ENCODE measurements at places on chromosomes 16 and 17.

DNA sequence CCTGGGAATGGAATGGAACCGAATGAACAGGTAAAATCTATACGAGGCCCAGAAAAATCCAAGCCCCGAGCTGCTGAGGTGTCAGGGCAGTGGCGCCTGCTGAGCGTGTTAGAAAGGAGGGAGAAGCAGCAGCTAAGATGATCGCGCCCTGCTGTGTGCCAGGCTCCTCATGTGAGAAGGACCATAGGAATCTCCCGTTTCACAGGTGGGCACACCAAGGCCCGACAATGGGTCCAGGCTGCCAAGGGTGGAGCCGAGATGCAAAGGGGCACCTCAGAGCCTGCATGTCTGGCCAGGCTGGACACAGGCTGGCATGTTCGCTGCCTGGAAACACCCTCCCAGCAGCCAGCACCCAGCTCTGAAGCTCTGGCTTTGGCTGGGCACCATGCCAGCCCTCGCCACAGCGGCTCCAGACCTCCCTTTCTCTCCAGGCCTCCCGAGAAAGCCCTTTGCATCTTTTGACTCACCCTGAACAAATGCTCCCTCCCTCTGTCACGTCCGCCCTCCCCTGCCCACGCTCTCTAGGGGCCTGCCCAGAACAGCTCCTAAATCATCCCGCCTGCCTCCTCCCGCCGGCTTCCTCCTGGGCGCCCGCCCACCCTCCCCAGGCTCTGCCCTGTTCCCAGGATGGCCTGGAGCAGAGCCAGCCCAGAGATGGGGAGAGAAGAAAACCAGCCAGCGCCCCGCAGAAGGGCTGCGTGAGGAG lies 217.8 kb upstream of the GSE1 start:
- DNase-seq = peak; percentile 77

- peak; percentile 72 for DNase-seq
Measured at GRCh38 chr17:8223356-8224126, 13.2 kb upstream of the AURKB start.

DNA sequence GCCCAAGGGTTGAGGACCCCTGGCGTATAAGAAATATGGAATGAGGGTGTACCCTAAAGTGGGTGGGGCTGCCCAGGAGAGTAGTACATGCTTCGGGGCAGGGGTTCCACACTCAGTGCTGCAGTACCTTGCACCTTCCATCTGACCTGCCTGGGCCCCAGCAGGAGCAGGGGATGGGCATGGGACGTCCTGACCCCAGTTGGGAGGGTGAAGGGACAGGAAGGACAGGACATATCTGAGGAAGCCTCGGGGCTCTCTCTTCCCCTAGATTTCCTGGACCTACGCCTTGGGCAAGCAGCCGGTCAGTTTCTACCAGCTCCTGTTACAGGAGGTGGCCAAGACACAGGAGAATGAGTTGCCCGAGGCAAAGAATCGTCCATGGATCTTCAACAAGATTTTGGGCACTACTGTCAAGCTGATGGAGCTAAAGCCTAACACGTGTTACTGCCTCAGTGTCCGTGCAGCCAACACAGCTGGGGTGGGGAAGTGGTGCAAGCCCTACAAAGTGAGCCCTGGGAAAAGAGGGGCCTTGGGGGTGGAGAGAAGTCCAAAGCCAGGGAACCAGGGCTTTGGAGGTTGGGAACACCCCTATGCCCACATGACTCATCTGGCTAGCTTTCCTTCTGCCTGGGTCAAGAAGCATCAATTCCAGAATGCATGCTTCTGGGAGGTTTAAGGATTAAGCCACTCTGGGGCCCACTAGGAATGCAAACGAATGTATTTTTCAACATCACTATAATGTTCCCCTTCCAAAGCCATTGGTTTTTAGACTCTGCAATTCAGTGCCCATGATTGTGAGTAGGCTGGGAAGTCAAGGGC lies 7.9 kb downstream of the FNDC8 start:
- DNase-seq = no peak

GRCh38 chr17:49497148-49498028 lies 2.3 kb downstream of the NGFR start:
- peak; percentile 88 for DNase-seq

GRCh38 chr17:40122999-40123810 lies 1.4 kb downstream of the MSL1 start:
- DNase-seq = peak; percentile 75

GRCh38 chr16:75273054-75273925 lies 21.9 kb upstream of the BCAR1 start:
- DNase-seq = no peak

GRCh38 chr16:23061669-23062068 lies 87.6 kb downstream of the USP31 start:
- no peak for DNase-seq

- no peak for DNase-seq
Measured at GRCh38 chr17:78135858-78136500, 5.4 kb downstream of the TMC8 start.

DNA sequence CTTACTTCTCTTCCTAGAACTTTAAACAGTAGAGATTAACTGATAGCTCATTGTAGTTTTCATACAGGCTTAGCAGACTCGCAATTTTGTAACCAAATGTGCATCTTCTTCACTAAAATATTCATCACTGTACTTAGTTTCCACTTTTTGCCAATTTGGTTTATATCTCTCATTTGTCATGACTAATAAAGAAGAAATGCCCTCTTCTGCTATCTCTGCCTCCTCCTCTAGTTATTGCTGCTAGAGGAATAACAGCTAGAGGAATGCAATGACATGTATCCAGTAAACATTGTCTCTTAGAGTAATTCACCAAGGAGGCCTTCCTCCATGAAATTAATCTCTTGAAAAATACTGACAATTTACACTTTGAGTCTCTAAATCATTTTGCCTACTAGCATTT lies 115.5 kb upstream of the COX10 start:
- DNase-seq = no peak

GRCh38 chr17:67274466-67274865 lies 29.5 kb upstream of the HELZ start:
- DNase-seq = no peak

GRCh38 chr17:29572691-29573557 lies 4.4 kb downstream of the TP53I13 start:
- DNase-seq = peak; percentile 85

DNA sequence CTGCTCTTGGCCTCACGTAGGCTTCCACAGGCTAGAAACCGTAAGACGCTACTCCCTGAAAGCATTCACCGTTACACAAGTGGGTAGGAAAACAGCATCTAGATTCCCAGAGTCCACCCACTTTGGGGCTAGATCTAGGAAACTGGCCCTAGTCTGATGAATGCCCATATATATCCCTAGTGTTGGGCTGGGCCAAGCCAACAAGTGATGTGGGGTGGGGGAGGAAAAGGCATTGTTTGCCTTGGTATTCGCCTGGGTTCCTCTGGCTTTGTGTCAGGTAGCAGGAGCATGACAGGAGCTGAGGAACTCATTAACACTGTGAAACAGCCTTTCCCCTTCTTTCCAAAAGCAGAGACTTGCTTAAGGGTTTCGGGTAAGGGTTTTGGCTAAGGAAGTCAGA lies 112.4 kb downstream of the SMG6 start:
- DNase-seq = no peak

- DNase-seq = no peak
Measured at GRCh38 chr17:28841901-28842281, 699 bp downstream of the FAM222B start.

DNA sequence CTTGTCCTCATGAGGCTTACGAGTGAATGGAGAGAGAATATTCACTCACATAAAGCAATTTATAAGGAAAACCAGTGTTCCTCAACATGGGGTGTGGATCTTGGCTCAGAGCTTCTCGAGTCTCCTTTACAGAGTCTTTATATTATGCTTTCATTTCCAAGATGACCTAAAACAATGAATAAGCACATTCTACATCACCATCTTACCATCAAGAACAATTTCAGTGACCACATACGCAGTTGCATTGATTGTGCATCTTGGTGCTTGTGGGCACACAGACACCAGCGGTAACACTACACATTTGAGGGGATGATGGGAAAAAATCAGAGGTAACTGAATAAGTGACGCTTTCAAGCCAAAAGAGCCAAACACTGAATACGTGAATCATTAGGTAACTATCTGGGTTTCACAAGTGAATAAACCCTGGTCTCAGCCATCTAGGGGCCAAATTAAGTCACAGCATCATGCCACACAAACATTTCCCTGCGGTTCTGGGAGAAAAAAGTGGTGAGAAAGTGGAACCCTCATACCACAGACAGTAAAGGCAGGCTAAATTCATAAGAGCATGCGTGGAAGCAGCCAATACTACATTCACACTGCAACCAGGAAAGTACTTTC lies 9.4 kb downstream of the CWC25 start:
- no peak for DNase-seq

GRCh38 chr16:20167323-20167722 lies 93.6 kb upstream of the GPR139 start:
- DNase-seq = no peak

- DNase-seq = no peak
Measured at GRCh38 chr17:74404218-74404617, 27.7 kb upstream of the GPRC5C start.

DNA sequence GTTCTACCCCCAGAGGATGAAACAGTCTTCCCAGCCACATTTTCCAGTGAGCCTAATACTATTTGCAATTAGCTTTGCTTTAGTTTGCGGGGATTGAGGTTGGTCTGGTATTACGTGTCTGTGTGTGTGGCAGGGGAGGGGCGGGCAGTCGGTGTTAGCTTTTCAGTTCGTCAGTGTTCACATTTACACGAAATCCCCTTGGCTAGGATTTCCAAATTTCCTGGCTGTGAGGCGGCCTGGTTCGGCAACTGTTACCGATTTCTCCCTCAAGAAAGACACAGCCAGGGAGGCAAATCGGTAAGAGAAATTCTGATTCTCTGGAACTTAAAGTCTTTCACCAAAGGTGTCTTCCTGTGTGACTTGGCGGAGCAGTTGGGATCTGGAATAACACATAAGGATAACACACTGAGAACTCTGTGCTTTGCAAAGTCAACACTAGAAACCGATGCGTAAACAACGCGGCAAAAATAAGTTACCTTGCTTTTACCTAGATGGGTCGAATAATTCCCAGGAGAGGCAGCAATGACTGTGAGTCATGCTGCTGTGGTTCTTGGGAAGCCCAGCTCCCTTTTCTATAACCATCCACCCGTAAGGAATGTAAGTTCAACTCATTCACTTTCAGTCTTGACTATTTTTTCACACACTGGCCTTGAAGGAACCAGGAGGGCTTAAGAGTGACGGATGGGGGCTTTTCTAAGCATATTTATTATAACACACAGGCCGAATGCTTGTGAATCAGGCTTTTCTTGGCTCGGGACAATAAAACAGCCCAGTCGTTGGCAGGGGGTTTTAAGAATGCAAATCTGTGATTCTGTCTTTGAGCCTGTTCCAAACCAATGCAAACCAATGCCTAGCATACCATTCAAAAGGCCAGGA lies 24.2 kb downstream of the GPRC5B start:
- DNase-seq = no peak

- no peak for DNase-seq
Measured at GRCh38 chr16:79404571-79404970, 196.0 kb downstream of the MAF start.

DNA sequence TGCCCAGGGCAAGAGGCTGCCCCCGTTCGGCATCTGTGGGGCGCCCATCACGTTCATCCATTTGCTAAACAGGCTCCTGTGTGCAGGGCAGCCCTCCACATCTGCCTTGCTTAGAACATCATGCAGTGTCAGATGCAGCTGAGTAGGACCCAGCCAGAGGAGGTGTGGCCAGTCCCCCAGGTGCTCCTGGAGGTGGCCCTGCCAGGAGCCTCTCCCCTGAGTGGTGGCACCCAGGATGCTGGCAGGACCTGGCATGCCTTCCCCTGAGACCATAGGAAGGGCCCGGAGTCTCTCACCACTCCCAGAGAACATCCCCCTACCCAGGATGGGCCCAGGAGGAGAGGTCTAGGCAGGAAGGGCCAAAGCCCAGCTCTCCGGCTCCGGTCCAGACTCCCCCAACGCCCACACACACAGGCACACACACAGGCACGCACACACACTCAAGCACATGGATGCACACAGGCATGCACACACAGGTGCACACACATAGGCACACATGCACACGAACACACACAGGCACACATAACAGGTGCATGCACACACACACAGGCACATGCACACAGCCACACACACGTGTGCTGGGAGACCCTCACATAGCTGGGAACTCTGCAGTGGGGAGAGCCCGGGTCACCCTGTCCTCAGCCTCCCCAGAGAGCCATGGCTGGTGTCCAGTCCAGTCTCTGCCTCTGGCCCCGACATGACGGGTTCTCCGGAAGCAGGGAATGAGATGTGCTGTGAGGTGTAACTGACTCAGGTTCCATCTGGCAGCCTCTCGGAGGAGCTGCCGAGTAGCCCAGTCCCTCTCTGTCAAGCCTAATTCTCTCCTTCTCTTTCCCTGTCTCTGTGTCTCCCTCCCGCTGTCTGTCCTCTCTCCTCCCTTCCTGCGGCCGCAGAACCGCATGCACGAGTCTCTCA lies 74.6 kb downstream of the AMFR start:
- no peak for DNase-seq

DNA sequence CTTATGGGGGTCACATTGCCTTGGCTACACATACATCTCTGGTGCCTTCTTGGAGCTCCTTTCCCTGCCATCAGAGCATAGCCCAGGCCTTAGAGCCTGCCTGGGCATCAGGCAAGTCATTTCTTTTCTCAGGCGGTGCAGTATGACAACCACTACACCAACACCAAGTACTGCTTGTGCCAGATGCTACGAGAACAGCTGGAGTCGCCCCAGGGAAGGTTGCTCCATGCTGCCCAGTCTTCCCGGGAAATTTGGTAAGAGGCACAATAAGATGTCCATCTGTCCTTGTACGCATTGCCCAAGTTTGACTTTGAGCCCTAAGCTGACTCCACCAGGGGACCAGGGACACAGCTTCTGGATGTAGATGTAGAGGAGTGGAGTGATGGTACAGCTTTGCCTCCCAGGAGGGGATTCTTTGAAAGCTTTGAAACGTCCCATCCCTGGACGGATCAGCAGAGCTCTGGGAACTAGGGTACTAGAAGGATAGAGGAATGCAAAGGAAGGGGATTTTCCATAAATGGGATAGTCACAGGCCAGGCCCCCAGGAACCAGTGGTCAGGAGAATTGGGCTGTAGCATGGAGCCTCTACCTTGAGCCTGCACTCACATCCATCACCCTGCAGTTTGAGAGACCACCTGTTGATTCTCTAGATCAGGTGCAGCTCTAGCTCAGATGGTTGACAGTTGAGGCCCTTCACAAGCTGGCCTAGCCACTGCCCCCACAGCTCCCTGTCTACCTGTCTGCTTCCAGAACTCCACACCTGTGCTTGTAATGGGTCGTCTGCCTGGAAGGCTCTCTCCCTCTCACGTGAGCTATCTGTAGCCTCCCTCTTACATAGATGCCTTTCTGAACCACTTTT lies 11.0 kb upstream of the NFATC3 start:
- DNase-seq = no peak

DNA sequence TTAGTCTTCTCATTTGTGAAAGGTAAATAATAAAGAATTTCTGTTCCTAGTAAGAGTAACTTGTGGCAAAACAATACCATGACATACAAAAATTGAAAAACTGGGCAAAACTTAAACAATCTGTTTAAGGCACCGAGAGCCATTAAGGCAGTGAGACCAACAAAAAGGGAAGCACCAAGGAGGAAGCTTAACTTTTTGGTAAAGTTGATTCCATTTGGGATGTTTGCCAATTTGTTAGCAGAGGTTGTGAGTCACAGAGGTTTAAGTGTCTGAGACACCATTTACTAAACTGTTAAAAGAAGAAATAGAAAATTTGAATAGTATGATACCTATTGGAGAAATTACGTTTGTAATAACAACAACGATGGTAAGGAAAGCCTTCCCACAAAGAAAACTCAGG lies 4.9 kb downstream of the SLC35G3 start:
- no peak for DNase-seq

- no peak for DNase-seq
Measured at GRCh38 chr16:20325005-20325404, 2.3 kb downstream of the GP2 start.
